ENCODE measurements at places on chromosomes 11 and 22. TPM values are rescaled to one million over a fixed set of nuclear protein-coding genes. Genes with fewer than 3 reads are reported as not detected.

GRCh38 chr22:48262596-48263430 lies 1500.4 kb downstream of the TBC1D22A start:
- H3K27me3 ChIP-seq: no peaks in the 10 kb centered on the region
- no peak for DNase-seq
- H3K4me1 ChIP-seq: no peaks in the 10 kb centered on the region
- no peaks in the 10 kb centered on the region for H3K36me3 ChIP-seq
- no peak overlapping the region for H3K27ac ChIP-seq

Gene MS4A7
- total RNA-seq: 37.5 TPM

Gene BARX2
- total RNA-seq: not detected

Gene MRGPRX4
- total RNA-seq: not detected

Gene ARHGAP42
- total RNA-seq: 6.1 TPM

DNA sequence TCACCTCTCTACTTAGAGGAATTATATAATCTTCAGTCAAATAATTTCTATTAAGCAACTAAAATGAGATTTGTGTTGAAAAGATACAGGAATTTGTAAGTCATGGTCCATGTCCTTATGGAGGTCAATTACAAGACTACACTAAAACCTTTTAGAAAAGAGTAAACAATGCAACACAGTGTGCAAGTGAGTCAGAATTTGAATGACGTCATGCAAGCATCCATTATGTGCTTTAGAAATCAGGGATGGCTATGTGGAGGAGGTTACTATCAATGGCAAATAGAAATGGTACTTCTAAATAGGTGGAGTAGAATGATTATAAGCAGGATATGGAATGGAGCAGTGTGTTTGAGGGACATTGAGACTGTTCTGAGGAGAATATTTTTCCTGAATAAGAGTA lies 16.6 kb downstream of the OR10D3 start:
- H3K4me1 ChIP-seq: no peaks in the 10 kb centered on the region
- H3K4me3 ChIP-seq: no peak overlapping the region
- no peak overlapping the region for H3K27ac ChIP-seq
- H3K36me3 ChIP-seq: no peaks in the 10 kb centered on the region
- DNase-seq: no peak
- H3K27me3 ChIP-seq: no peaks in the 10 kb centered on the region

DNA sequence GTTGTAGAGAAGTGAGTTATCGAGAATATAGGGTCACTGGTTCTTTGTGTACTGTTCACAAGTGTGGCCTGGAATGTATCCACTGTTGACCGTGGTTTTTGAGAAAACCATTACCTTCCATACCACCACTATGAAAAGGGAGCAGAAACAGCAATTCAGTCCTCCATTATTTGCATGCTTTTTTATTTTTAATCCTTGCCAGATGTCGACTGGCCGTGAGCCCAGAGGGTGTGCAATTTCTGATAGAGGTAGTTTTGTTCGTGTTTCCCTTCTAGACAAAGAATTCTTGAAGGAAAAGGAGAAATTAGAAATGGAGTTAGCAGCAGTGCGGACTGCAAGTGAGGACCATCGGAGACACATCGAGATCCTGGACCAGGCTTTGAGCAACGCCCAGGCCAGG lies 81.7 kb downstream of the AMOTL1 start:
- H3K36me3 ChIP-seq: peaks cover 49% of the 10 kb centered on the region
- no peaks in the 10 kb centered on the region for H3K4me1 ChIP-seq
- no peak overlapping the region for H3K4me3 ChIP-seq

Gene GPR83
- total RNA-seq: 0.49 TPM
